Nucleus accumbens (tissue), 56 donors: ENCODE measurements at places on chromosomes 6 and 20.
A peak's percentile ranks its signal among the peaks of the same experiment; 100 is the strongest.

DNA sequence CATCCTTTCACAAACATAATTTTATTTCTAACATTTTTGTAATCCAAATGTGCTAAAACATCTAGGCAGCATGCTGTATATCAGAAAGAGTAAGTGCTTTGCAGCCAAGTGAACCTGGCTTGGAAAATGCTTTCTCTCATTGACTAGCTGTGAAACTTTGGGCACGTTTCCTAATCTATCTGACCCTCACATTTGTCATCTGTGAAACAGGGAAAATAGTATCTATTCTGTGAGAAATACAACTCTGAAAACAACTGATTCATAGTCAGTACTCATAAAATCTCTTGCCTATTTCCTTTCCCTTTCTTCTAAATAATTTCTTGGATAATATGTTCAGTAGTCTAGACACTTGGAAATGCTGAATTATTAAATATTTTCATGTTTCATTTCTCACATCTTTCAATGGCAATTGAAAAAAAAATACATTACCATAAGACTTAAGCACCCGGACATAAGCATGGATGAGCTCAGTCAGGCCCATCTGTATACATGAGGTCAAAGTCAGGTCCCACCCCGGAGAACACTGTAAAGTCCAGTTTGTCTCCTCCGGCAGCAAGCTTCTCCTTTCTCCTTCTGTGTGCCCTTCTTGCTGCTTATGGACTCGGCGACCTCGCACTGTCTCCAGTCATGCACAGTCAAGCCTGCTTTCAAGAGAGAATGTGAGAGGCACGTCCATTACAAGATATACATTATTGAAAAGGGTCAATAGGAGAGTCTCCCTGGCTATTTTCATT, 455.0 kb upstream of the SOX4 start:
- DNase-seq: no peak

GRCh38 chr6:118240878-118241528, 307.1 kb upstream of the PLN start:
- DNase-seq: no peak

DNA sequence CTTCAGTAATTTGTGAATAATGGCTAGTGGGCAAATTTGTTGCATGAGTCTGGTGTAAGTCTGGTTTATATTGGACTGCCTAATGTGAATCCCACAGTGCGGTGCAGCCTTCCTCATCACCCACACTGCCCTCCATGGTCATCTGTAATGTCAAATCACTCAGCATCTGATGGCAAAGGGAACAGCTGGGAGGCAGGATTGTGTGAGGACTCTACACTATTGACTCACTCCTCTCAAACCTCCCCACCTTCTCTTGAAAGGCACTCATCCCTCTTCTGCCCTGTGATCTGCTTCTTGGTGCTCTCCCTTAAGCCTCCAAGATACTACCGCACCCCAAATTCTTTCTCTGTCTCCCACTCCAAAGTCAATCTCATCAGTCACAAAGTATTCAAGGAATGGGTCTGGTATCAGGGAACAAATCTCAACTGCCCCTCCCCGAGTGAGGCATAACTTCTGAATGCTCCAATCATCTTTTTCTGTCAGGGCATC, 146.0 kb upstream of the BEND6 start:
- DNase-seq: no peak

- DNase-seq: no peak
These were observed 88.8 kb upstream of the NFATC2 start for GRCh38 chr20:51631011-51631950.

GRCh38 chr20:54772893-54773642, 297.7 kb downstream of the DOK5 start:
- DNase-seq: no peak

DNA sequence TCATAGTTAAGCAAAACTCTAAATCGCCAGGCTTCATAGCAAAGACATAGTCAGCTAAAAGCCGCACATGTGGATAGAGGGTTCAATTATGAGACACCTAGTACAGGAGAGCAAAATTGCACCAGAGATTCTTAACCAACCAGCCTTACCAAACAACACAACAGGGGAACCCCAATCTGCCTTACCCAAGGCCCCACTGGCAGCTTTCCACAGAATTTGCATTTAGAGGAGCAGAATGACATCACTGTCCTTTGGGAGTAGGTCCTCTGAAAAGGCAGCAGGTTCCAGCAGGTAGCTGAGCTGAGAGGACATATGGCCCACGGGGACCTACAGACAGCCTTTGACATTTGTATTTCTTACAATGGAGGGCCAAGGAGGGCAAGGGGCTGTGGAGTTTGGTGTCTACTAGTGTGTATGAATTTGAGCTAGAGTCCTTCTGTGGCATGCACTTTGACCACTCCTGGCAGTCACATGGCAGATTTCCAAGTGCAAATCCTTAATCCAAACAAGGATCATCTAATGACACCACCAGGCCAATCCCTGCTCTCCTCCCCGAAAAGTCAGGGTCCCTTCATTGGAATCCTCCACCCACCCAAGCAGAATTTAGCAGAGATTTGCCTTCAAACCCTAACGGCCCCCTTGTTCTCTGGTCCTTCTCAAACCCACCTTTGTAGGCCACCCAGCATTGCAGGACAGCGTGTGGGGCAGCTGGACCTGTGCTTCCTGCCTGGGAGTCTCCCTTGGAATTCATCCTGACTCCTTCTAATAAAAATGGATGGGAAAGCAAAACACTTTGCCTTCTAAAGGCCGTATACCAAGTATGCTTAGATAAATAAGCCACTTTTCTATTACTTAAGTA, 171.2 kb upstream of the SUPT3H start:
- no peak for DNase-seq

- no peak for DNase-seq
These were observed 54.2 kb downstream of the HIVEP1 start for GRCh38 chr6:12066297-12066696.

DNA sequence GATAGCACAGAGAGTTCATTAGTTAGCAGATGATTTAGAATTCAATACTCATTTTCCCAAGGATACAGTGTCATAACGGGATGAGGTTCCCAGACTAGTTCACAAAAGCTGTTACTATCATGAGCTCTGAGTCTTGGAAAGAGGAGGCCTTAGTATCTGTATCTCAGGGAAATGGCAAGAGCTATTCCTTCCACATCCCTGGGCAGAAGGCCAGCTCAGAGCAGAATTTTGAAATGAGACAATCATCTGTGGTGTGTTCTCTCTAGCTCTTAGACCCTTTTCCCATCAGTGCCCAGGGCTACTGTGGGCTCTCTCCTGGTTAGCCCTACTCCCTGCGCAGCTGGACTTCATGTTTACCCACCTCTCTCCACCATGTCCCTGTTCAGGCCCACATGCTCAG, 64.5 kb downstream of the JAG1 start:
- DNase-seq: no peak

DNA sequence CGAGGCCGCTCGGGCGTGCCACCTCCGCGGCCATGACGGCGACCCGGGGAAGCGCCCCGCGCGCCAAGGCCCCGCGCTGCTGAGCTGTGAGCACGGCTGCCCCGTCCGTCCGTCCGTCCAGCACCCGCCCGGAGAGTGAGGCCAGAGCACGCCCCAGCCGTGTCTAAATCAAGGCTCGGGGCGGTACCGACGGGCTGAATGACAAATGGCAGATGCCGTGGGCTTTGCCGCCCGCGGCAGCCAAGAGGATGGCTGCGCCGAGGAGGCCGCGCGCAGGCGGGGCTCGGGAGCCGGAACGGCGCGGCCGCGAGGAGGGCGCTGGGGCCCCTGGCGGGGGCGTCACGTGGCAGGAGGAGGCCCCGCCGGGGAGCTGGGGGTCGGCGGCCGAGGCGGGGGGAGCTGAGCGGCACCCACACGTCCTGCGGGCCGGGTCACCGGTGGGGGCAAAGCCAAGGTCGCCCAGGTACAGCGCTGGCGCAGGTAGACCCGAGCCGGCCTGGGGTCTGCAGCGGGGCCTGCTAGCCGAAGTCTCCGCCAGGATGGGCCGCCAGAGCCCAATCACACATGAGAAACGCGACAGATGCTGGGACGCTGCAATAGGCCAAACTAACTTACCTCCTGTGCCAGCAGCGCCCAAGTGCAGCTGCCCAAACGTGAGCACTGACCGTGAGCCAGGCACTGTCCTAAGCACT, at the start of gene PLAGL1:
PLAGL1 (minus strand) TSS at position 140 of the 692 bp plus-strand sequence. CDS start 60,123 bp downstream, outside the sequence.
- DNase-seq: peak; percentile 14

- no peak for DNase-seq
These were observed 366.3 kb upstream of the EPHA7 start for GRCh38 chr6:93785694-93786030.
